ENCODE measurements at places on chromosomes 3 and 15.

DNA sequence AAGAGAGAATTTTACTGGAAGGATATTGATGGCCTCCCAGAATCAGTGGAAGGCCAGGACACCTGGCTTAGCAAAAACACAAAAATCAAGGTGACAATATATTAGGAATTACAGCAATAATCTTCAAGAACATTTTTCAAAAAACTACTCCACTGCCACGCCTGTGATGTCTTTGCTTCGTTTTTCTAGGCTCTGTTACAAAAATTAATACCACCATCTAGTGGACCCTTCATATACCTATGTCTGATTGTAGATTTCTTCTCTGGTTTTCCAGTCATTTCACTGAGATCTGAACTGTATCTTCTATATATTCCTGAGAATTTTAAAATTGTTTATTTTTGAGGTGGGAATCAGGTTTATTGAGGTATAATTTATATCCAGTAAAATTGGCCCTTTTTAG lies 5.6 kb upstream of the SLC33A1 start:
- no peak for DNase-seq

GRCh38 chr15:69140306-69140705 lies 20.1 kb upstream of the GLCE start:
- no peak for DNase-seq

- no peak for DNase-seq
Observed at GRCh38 chr15:83082730-83083386, 15.8 kb upstream of the BTBD1 start.

DNA sequence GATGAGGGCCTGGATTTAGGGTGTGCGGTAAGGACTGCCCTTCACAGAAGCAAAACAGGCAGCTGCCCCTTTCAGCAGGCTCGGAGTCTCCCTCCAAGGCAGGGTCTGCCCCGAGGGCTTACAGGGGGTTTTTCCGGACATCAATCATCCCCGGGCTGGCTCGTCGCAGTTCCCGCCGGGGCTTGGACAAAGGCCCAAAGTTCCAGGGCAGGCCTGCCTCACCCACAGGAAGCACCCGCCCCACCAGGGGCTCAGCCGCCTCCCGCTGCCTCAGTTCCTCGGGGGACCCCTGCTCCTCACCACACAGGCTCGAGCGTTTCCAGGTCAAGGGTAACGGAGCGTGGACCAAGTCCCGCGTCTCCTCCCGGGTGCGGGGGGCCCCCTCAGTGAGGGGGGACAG lies 27.0 kb downstream of the KIF7 start:
- DNase-seq, result no peak

GRCh38 chr15:77905301-77905920 lies 172.1 kb downstream of the TBC1D2B start:
- peak; percentile 39 for DNase-seq

GRCh38 chr15:63469984-63470383 lies 34.4 kb upstream of the USP3 start:
- DNase-seq, result no peak

- peak; percentile 23 for DNase-seq
Observed at GRCh38 chr3:126867863-126868200, 115.1 kb upstream of the PLXNA1 start.

- no peak for DNase-seq
Observed at GRCh38 chr3:125017406-125017805, 38.4 kb downstream of the HEG1 start.

- DNase-seq, result no peak
Observed at GRCh38 chr15:68512052-68512451, 66.7 kb upstream of the CORO2B start.

- DNase-seq, result peak; percentile 72
Observed at GRCh38 chr3:37453393-37454389, 279.3 kb upstream of the LRRFIP2 start.

GRCh38 chr3:114364806-114365654 lies 71.2 kb downstream of the TIGIT start:
- no peak for DNase-seq

DNA sequence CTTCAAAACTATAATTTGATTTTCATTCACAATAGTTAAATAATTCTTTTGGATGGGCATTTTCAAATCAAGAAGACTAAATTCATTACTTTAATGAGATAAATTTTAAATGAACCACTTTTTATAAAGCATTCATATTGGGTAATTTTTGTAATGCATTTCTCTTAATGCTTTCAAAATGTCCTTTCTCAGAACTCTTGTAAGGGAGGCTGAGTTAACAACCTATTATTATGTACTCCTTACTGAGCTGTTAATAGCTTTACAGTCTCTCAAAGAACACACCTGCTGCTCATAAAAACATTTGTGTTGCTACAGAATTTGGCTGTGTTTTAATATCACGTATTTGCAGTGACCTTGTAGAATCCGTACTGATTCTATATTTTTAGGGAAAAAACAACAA lies 334.0 kb upstream of the ARL6 start:
- DNase-seq, result no peak

- DNase-seq, result no peak
Observed at GRCh38 chr3:169389211-169389924, 274.1 kb downstream of the MECOM start.

GRCh38 chr3:138834596-138835396 lies at the start of gene PIK3CB:
Gene PIK3CB (minus strand): TSS chr3:138834928. CDS start chr3:138759343, 75,585 bp downstream.
- DNase-seq, result peak; percentile 93

DNA sequence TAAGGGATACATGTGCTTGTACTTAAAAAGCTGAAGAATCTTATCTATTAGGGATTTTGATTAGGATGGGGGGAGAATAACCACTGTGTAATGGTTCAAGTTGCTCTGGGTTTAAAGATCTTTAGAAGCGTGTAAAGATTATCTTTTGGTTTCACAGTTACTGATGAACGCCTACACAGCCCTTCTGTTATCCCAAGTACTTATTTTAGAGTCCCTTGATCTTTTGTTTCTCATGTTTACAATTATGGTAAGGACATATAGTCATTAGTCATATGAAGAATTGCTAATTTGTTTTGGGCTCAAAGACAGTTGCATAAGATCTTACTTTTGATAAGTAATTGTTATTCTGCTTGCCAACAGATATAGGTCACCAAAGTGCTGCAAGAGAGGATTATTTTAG lies 160.1 kb downstream of the PLCL2 start:
- no peak for DNase-seq

- DNase-seq, result no peak
Observed at GRCh38 chr3:164417955-164418354, 660.3 kb downstream of the SI start.

- DNase-seq, result no peak
Observed at GRCh38 chr15:81126892-81127291, 7.2 kb upstream of the CFAP161 start.

DNA sequence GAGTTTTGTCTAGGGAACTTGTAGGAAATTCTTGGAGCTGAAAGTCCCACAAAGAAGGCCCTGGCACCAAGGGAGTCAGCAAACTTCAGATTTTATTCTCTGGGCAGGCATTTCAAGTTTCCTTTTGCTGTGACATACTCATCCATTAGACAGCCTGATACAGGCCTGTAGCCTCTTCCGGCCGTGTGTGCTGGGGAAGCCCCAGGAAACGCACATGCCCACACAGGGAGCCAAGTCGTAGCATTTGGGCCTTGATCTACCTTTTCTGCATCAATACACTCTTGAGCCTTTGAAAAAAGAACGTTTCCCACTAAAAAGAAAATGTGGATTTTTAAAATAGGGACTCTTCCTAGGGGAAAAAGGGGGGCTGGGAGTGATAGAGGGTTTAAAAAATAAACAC lies 15.0 kb downstream of the TIGIT start:
- DNase-seq, result no peak

DNA sequence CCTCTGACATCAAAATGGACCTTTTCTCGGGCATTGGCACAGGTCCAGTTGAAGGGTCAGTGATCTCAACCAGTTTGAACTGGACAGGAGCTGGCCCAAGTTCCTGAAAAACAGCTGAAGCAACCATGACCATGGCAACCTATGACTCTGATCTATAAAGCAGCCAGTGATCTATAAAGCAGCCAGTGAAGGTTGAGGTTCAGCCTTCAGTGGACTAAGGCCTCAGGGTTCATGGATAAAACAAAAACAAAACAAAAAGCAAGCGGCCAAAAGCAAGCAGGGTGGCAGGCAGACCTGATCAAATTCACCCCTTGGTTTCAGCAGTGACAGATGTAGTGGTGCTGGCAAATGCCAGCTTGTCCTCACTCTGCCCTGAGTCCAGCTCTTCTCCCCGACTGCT lies 10.0 kb upstream of the CHRNB4 start:
- DNase-seq, result peak; percentile 82

DNA sequence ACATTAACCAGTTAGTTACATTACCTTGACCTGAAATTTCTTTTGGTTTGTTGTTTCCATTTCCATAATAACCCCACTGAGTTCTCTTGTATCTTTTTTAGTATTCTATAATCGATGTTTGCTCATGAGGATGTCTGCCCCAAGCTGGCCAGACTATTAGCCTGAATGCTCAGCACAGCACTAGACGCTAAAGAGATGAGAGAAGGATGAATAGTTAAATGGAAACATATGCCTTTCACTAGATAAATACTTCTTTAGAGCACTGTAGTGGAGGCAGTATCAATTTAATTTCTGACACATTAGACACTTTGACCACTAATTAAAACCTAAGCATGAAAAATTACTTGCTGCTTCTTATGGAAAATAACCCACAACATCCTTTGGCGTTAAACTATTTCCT lies 654.9 kb upstream of the KCNMB2 start:
- no peak for DNase-seq

GRCh38 chr3:58462829-58463180 lies 29.1 kb upstream of the KCTD6 start:
- no peak for DNase-seq

DNA sequence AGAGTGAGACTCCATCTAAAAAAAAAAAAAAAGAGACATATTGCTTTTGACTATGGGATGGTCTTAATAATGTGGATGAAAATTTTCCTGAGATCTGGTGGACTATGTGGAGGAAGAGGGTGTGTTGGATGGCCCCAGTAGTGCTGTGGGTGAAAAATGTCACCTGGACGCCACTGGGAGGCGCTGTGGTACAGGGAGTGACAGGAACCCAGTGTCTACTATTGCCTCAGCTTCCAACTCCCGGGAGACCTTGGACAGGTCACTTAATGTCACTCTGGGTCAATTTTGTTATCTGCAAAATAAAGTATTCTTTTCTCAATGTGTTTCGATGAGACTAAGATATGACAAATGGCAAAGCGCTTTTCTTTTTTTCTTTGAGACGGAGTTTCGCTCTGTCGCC lies 27.7 kb upstream of the DCP1A start:
- peak; percentile 77 for DNase-seq

GRCh38 chr15:74050127-74050526 lies 32.2 kb downstream of the GOLGA6A start:
- DNase-seq, result no peak

DNA sequence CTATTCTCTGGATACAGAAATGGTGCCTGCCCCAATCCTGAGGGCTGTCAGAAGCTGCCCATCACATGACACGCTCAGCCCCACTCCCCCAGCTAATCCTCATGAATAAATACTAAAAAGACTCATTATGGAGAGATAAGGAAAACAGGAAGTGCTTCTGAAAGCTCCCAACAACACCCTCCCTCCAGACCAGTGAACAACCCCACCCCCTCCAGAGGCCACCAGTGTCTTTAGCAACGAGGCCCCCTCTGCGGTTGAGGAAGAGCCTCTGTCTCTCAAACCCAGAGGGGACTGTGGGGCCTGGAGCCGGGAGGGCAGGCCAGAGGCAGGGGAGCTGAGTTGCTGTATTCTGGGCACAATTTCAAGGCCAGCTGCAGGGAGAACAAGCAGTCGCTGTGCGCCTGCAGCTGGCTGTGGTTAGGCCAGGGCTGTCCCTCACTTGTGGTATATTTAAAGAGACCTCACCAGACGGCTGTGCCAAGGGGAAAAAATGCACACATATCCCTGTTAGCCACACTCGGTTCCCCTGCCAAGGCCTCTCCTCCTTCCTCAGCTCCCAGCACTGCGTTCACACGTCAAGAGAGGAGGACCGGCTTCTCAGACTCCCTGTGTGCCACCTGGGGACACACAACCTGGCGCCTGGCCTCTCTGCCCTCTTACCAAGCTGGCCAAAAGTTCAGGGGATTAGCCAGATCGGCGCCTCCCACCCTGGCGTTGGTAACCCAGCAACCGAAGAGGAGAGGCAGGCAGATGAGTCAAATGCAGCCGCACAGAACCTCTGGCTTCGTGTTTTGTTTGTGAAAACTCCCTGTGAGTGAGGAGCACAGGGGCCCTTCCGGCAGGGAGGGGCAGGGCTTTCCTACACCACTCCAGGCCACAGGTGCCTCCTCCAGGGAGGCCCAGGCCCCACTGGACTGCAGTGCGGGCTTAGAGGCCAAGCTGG lies 101.2 kb upstream of the ETV5 start:
- DNase-seq, result no peak

GRCh38 chr3:153348457-153349107 lies 186.6 kb downstream of the RAP2B start:
- no peak for DNase-seq

GRCh38 chr3:169116056-169116693 lies 547.3 kb downstream of the MECOM start:
- no peak for DNase-seq

GRCh38 chr15:38768970-38769369 lies 204.4 kb upstream of the RASGRP1 start:
- DNase-seq, result no peak

DNA sequence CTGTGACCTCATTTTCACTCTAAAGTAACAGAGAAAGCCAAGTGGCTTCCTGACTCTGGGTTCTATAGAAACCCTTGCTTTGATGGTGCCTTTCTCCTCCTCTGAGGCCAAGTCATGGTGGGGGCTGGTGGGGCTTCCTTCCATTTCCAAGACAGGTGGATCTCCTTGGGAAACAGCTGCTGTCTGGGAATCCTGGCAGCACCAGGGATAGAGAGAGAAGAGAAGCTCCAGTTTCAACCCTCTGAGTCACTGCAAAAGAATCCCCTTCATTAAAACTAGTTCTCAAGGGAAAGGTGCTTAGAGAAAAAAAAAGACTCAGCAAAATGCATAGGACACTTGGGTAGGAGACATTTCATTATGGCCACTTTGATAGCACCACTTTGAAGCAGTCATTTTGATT lies 614.4 kb downstream of the FHIT start:
- DNase-seq, result no peak

GRCh38 chr3:183161552-183162336 lies 790 bp downstream of the LAMP3 start:
- no peak for DNase-seq

DNA sequence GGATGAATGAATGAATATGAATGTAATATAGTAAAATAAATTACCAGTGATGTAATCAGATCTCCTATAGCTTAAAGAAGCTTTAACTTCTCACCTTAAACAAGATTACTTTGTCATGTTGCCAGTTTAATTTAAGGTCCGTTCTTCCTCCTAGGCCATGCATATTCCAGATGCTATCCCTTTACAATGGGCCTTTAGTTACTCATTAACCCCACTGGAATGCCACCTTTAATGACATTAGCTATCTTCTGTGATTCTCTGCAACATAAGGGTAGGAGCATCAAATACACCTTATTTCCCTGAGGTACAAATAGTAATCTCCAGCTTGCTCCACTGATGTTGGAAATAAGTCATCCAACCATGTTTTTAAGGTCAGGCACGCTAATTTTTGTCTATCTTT lies 63.0 kb upstream of the TIMP4 start:
- DNase-seq, result no peak

GRCh38 chr15:70036585-70037291 lies 61.0 kb downstream of the TLE3 start:
- no peak for DNase-seq

All from left lobe of liver (tissue), 2 donors.